LHCN-M2 (cell line): ENCODE measurements at places on chromosomes 7 and 10. TPM values are rescaled to one million over a fixed set of nuclear protein-coding genes. Genes with fewer than 3 reads are reported as not detected.

The SEMA3D gene
- under 0.01 TPM in 1 of 2 replicates, not detected in the other for total RNA-seq

- DNase-seq: no peak
Observed at GRCh38 chr7:83072576-83073517, 89.8 kb downstream of the PCLO start.

DNA sequence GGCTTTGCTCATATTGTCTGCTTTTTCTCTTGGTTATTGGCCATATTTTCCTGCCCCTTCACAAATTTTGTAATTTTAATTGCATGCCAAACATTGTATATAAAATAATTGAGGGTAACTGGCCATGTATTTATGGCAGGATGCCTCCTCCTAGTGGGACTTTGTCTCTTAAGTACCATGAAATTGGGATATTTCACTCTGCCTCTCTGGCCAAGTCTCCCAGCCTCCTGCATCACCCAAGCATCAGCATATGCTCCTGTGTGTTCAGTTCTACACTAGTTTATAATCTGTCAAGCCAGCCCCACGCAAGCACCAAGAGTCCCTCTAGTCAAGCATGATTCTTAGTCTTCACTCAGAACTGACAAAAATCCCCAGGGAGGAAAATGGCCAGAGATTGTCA, 44.2 kb upstream of the FHIP2A start:
- no peak for DNase-seq

DNA sequence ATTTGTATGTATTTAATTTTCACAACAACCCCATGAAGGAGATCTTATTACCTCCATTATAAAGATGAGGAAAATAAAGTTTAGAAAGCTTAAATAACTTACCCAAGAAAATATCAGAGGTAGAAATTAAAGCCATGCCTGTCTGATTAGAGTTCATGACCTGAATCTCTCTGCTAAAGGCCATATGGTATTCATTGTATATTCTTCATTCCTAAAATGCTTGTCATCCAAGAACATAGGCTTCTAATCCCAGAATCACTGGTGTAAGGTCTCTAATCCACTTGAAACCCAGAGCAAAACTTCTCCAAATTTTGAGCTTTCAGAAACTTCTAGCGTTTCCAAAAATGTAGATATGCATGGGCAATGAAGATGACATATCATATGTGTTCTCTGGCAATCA, 72.3 kb upstream of the YAE1 start:
- no peak for DNase-seq

DNA sequence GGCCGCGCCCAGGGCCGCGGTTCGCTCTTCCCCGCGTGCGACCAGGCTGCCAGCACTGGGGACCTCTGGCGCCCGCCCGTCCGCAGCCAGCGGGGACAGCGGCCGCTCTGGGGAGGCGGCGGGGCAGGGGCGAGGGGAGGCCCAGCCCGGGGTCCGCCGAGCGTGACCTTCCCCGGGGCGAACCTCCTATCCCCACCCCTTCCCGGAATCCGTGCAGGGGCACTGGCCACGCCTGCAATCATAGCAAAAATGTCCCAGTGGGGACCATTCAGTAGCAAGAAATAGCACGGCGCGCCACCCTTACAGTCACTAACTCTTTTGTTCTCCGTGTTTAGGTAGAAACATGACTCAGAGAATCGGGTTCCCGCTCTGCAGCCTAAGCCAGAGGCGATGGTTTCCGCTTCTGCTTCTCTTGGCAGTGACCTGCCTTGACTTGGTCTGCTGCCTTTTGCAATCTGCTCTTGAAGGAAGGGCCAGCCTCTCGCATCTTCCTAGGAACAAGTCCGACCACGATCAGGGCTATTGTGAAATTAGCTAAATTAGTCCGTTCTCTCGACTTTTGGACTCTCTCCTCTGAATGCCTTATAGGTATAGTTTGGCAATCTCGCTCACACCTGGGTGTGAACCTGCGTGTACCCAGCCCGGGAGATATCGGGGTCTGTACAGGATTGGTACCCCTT, 79.3 kb upstream of the ACBD5 start:
- no peak for DNase-seq

- DNase-seq: no peak
Observed at GRCh38 chr7:129122751-129123509, 21.6 kb upstream of the TSPAN33 start.
